ENCODE measurements at places on chromosomes 5 and 9.
A peak's percentile ranks its signal among the peaks of the same experiment; 100 is the strongest.

- no peak for DNase-seq
These were observed 35.3 kb upstream of the CLPTM1L start for GRCh38 chr5:1380011-1380817.

DNA sequence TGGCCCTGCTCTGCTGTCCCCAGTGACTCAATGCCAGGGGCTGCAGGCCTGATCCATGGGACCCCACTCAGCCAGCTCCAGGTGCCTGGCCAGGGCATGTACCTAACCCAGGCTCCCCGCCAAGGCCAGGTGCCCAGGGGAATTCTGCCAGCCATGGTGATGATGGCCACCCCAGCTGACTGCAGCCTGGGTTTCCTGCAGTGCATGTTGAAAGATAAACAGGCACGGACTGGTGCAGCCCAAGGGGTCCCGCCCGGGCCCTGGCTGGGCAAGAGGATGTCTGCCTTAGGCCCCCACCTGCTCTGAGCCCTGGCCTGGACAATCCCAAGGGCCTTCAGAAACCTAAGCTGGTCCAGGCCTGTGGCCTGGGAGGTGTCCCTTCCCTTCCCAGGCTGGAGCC lies 1.2 kb downstream of the ABCA2 start:
- no peak for DNase-seq

DNA sequence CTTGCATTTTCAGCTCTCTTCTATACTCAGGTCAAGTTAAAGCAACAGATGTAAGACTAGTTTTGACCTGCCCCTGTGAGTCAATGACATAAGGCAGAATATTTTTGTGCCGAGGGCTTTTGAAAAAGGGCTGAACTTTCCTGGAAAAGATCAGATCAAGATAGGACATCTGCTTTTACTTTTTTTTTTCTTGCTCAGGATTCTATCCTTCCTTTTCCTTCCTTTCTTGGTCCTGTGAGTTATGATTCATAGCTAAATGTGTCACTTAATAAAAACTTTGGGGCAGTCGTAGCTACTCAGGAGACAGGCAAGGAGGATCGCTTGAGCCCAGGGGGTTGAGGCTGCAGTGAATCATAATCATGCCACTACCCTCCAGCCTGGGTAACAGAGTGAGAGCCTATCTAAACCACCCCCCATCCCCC lies 84.3 kb upstream of the BRINP1 start:
- DNase-seq, result no peak

GRCh38 chr9:3740690-3741419 lies 215.1 kb upstream of the RFX3 start:
- DNase-seq, result no peak

DNA sequence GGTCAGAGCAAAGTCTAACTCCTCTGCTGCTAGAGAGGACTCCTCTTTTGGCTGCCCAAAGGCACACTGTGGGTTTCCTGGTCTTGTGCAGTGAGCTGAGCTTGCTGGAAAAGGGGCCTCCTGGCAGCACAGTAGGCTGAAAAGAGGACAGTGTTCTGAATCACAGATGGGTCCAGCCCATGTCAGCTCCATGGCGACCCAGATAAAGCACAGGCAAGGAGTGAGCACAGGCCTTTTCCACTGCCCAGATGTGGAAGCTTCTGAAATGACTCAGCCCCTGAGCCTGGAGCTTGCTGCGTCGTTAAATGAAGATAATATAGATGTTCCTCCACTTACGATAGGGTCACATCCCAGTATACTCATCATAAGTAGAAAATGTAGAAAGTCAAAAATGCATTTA lies 8.1 kb downstream of the CCDC180 start:
- no peak for DNase-seq

- no peak for DNase-seq
These were observed 76.4 kb downstream of the ACER2 start for GRCh38 chr9:19485193-19485592.

DNA sequence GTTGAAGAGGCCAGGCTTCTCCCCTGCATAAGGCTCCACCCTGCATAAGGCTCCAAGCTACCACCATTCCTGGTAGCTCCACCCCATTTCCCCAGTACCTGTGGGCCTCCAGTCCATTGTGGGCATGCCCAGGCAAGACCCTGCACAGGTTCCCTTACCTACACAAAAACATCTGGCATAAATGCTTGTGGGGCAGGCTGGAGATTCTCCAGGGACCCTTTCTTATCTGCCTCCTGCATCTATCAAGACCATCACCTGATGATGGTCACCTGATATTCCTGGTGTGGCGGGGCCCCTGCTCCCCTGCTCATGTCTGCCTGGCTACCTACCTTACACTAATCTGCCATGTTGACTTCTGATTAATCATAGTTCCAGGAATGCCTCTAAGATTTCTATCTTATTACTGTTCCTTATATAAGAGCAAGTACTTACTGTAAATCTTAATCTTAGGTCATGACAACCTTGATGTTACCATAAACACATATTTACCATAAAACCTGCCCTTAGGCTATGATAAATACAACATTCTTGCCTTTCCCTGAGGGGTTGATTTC lies 41.0 kb downstream of the FGD3 start:
- no peak for DNase-seq

GRCh38 chr5:143605403-143606005 lies 202.0 kb upstream of the NR3C1 start:
- no peak for DNase-seq

DNA sequence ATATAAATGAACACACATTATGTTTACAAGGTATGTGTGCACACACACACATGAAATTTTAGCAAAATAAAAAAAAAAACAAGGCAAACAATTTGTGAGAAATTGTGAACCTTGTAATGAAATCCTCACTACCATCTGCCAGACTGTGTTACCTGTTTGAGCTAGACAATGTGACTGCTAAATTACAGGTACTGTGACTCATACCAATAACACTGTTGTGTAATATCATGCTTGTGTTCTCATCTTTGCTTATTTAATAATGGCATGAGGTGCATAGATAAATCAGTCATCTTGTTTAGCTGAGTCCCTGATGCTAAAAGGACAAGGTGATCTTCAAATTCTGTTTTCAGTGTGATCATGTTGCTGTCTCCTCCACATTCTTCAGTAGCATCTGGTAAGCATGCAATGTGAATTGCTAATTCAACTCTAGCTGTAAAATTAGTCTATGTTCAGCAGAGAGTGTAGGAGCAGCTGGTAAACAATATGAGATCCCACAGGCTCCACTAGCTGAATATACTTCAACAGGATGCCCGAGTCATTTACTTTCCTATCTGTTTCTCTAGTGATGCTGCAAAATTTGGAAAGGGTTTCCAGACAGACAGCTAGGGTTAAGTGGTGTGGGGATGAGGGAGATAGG lies 966.3 kb upstream of the C9orf72 start:
- no peak for DNase-seq

DNA sequence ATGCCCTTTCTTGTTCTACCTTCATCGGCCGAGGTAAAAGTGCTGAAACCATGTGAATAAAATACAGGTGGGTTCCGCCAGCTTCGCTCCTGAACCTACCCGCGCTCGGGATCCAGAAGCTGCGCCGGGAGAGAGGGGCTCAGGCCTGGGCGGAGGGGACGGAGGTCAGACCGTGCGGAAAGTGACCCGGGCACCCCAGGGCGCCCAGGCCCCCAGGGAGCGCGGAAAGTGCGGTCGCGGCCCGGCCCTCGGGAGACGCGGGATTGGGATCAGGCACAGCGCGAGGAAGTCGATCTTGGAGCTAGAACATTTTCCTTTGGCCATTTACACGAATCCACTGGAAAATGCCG lies 329 bp downstream of the SYK start:
- no peak for DNase-seq

DNA sequence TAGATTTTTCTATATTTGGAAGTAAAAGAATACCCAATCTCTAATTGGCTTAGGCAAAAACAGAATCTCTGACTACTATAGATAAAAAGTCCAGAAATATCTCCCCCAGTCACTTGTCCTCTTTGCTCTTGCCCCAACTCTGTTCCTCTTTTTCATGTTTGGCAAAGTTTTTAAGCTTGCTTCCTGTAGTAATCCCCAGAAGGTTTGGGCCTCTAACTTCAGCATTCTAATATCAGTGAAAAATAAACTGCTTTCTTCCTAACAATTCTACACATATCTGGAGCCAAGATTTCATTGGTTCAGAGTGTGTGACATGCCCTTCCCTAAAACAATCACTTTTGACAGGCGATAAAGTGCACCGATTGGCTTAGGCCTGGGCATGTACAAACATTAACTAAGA lies 1680.3 kb downstream of the MAT2B start:
- DNase-seq, result no peak

DNA sequence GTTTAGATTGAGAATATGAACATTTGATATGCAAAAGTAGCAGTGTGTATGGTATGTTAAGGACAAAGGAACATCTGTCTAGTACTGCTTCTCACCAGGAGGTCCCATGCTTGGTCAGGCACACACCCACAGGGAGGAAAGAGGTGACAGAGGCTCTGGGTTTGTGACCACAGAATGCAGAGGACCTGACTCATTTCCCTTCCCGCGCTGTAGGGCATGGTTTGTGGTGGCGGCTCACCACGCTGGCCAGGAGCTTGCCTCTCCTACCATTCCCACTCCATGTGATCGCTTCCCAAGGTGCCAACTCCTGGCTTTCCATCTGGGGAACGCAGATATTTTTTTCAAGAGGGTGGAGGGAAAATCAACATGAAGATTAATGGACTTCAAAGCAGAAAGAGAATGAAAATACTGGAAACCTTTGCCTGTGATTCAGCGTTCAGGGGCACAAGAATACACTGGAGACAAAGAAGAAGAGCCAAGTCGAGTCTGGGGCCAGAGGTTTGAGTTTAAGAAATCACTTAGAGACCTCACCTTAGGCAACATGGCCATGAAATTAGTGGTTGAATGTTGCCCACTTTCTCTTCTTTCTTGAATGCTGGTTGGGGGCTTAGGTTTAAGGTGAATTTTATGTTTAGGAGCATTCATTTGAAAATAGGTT lies 477.8 kb downstream of the CCDC171 start:
- DNase-seq, result no peak

- DNase-seq, result no peak
These were observed 30.5 kb downstream of the C7 start for GRCh38 chr5:40939753-40940152.

- DNase-seq, result peak; percentile 32
These were observed 35.8 kb upstream of the LCP2 start for GRCh38 chr5:170333161-170333910.

DNA sequence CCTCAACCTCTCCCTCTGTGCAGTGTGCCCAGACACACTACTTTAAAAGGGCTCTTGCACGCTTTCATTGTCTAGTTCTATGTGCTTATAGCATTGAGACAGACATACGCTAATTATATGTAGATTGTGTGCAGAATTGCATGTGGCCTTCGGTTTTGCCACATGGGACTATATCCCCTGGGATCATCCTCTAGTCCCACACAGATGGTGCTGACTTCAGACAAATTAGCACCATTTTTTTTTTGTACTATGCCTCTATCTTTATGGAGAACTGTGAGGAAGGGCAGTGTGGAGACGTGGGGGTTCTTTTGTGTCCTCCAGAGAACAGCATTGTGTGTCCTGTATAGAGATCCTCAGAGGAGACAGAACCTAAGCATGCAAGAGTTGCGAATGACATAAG lies 29.3 kb downstream of the PAPPA start:
- no peak for DNase-seq

DNA sequence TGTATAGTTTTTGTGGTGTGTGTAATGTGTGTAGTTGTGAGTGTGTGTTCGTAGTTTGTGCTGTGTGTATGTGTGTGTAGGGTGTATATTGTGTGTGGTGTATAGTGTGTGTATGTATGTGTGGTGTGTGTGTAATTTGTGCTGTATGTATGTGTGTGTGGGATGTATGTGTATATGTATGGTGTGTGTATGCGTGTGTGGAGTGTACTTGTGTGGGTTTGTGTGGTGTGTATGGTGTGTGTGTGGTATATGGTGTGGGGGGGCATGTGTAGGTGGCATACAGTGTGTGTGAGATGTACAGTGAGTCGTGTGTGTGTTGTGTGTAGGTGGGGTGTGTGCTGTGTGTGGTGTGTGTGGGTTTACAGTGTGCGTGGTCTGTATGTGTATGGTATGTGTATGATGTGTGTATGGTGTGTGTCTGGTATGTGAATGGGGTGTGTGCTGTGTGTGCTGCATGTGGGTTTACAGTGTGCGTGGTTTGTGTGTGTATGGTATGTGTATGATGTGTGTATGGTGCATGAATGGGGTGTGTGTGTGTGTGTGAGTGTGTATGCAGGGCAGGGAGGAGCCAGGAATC lies 125.2 kb downstream of the GADD45G start:
- DNase-seq, result no peak

GRCh38 chr5:177405805-177406204 lies 3.6 kb downstream of the F12 start:
- no peak for DNase-seq

- DNase-seq, result no peak
These were observed 136.9 kb upstream of the ANKH start for GRCh38 chr5:15008476-15008875.

GRCh38 chr9:97386265-97386633 lies 25.6 kb upstream of the TDRD7 start:
- DNase-seq, result no peak

DNA sequence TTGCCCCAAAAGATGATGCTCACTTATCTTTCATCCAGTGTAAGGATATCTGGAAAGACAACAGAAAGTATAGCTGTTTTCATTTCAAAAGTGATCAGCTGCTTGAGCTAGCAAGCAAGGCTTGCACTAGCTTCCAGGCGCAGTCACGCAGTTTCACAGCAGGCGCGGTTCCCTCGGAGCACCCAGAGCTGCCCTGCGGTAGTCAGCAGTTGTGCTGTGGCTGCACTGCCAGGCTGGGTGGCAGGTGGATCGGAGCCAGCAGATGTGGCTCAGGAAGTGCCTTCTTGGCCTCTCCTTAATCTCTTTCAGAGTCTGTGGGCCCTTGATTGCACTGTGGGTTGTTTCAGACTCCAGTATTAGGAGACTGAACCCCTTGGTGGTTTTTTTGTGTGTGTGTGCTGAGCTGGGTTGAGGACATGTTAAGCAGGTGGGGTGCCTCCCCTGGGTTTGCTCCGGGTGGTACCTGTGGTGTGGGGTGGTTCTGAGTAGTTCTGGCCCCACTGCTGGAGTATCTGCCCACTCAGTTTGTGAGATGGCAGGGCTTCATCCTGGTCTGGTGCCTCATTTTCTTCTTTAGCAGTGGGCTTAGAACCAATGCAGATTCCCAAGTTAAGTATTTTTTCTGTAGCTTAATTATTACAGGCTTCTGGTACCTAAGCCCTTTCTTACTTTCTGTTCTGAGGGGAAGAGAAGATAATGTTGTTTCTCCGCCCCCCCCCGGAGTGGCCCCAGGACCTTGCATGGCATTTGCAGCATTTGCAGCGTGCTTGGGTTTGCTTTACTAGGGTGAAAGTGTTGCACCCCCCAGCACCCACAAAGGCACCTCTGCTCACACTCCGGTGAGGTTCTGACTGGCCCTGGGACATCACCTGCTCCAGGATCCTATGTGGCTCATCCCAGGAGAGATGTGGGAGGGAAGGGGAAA lies 16.4 kb downstream of the TENT4A start:
- no peak for DNase-seq

- peak; percentile 78 for DNase-seq
These were observed 17.5 kb downstream of the PTTG1 start for GRCh38 chr5:160439205-160439600.

DNA sequence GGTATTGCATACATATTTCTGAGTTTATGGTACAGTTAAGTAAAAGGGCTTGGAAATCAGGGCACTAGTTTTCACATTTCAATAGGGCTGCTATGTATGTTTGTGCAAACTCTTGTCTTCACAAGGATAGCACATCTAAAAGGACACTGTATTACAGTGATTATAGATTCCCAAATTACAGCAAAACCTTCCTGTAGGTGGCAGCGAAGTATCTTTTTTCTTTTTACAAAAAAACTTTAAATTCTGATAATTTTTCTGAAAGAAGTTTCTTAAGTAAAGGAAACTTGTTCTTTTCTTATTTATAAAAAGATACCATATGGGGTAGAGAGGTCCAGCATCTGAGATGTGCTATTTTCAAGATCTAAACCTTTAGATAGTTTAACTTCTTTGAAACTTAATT lies 337.8 kb downstream of the PTPRD start:
- no peak for DNase-seq
